ENCODE measurements at places on chromosomes 3 and 15. TPM values are rescaled to one million over a fixed set of nuclear protein-coding genes. Genes with fewer than 3 reads are reported as not detected.

DNA sequence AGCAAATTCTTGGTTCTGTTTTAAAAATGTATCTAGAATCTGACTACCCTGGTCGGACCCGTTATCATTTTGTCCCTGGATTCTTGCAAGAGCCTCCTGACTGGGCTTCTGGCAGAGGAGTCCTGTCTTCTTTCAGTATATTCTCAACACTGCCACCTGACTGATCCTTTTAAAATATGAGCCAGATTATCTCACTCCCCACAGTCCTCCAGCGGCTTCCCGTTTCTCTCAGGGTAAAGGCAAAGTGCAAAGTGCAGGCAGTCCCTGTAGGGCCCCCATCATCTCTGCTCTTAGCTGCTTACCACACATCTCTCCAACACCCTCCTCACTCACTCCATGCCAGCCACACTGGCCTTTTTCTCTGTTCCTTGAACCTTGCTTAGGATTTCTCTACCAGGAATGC is 28.4 kb downstream of the CRTC3 start:
- no peak overlapping the region for H3K4me3 ChIP-seq
- no peaks in the 10 kb centered on the region for H3K36me3 ChIP-seq
- no peaks in the 10 kb centered on the region for H3K27me3 ChIP-seq
- H3K4me1 ChIP-seq, result no peaks in the 10 kb centered on the region
- H3K27ac ChIP-seq, result no peak overlapping the region
- DNase-seq, result no peak

- no peaks in the 10 kb centered on the region for H3K4me1 ChIP-seq
- DNase-seq, result no peak
- no peaks in the 10 kb centered on the region for H3K36me3 ChIP-seq
Observed at GRCh38 chr3:143363949-143364348, 244.4 kb downstream of the CHST2 start.

- no peak overlapping the region for H3K4me3 ChIP-seq
- peaks cover 8% of the 10 kb centered on the region for H3K36me3 ChIP-seq
- no peaks in the 10 kb centered on the region for H3K27me3 ChIP-seq
- no peaks in the 10 kb centered on the region for H3K4me1 ChIP-seq
- peak; percentile 77 for DNase-seq
Observed at GRCh38 chr3:120780977-120781376, 38.4 kb downstream of the GTF2E1 start.

GUCA1C gene
- not detected for total RNA-seq

LMAN1L gene
- not detected for total RNA-seq

MYL3 gene
- total RNA-seq, result not detected

GRCh38 chr3:187958432-187959003 is 195.4 kb upstream of the LPP start:
- DNase-seq, result no peak
- H3K4me3 ChIP-seq, result no peak overlapping the region
- no peak overlapping the region for H3K27ac ChIP-seq
- no peaks in the 10 kb centered on the region for H3K36me3 ChIP-seq
- no peaks in the 10 kb centered on the region for H3K27me3 ChIP-seq

CCR8 gene
- not detected for total RNA-seq

EEF1AKMT4 gene
- 10.7 TPM for total RNA-seq

DNA sequence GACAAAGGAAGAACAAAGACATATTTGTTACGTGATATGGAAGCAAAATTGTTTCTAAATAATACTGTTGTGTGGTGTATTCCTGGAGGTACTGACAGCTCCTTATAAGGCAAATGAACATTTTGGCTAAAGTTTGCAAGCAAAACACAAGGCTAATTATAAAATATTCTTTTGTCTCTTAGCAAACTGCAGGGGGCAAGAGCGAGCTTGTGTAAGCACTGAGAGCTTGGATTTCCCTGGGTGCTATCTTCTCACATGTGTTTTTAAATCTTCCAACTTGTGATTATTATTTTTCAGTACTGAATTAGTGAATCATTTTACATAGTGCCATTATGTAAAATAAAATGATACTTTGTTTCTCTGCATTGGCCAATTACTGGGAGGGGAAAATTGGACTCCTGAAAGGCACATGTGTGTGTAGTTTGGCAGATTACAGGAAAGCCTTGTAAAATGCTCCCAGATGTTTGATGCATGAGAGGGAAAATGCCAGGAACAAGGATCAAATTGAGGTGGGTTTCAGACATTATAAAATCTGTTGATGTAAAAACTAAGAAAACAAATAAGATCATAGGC is 611.5 kb downstream of the AGBL1 start:
- DNase-seq, result no peak
- no peak overlapping the region for H3K27ac ChIP-seq
- no peaks in the 10 kb centered on the region for H3K4me1 ChIP-seq
- no peaks in the 10 kb centered on the region for H3K36me3 ChIP-seq
- no peaks in the 10 kb centered on the region for H3K27me3 ChIP-seq

DNA sequence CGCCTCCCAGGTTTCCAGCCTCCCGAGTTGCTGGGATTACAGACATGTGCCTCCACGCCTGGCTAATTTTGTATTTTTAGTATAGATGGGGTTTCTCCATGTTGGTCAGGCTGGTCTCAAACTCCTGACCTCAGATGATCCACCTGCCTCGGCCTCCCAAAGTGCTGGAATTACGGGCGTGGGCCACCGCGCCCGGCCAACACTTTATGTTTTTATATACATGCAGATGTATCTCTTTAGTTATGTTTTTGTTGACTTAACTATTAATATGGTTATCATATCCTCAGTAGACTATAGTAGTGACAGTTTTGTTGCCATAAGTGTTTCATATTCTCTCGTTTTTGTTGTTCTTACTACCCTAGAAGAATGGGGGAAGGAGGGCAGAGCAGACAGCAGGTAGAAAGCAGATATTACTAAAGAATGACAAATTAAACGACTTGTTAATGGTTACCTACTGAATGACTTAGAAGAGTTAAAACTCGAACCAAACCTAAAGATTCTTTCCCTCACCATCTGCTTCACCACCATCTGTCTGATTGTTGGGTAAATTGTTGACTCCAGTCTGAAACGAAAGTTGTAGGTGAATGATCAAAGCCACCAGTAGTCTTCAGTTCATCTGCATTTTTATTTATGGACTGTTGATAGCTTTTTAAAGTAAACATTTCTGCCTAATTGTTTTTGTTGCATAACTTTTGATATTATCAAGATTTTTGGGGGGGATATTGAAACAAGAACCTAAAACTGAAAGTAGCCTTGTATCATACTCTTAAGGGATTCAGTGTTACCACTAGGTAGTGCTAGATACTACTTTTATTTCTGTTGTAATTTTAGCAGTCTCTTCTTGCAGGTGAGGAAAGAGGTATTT is 89.3 kb downstream of the RASA2 start:
- no peak for DNase-seq
- no peak overlapping the region for H3K27ac ChIP-seq
- H3K27me3 ChIP-seq, result no peaks in the 10 kb centered on the region
- no peak overlapping the region for H3K4me3 ChIP-seq
- no peaks in the 10 kb centered on the region for H3K4me1 ChIP-seq
- peaks cover 33% of the 10 kb centered on the region for H3K36me3 ChIP-seq

- peaks cover 7% of the 10 kb centered on the region for H3K4me1 ChIP-seq
- H3K4me3 ChIP-seq, result no peak overlapping the region
- peak; percentile 43 for DNase-seq
- H3K27me3 ChIP-seq, result no peaks in the 10 kb centered on the region
- no peaks in the 10 kb centered on the region for H3K36me3 ChIP-seq
Observed at GRCh38 chr15:61835496-61836106, 224.6 kb downstream of the VPS13C start.

DNA sequence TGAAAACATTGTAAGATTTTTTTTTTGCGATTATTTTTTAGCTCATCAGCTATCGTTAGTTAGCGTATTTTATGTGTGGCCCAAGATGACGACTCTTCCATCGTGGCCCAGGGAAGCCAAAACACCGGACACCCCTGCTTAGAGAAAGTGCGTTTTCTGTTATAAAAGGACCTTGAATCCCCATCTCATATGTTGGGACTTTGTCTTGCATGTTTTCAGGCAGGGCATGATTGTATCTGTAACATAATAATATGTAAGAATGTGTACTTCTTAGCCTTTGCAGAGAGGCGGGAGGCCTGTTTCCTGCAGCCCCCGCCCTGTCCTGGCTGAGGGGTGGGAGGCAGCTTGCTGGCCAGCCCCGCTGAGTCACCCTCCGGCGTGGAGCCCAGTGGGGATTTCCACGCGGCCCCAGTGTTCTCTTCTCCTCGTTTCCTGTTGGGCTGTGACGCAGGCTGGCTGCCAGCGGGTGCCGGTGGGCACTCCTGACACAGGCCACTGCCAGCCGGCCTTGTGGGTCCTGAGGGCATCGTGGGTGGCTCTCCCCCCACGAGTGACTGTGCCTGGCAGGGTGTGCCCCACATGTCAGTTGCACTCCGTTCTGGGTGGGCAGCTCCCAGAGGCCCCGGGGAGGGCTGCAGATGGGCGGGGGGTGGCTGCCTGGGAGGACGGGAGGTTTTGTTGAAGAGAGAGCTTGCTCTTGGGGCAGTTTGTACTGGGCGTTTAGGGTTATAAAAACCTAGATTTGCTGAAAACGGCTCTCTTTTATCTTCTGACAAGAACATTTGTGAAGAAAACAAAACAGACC is 55.6 kb downstream of the SMAD3 start:
- peak overlapping the region; percentile 100 for H3K27ac ChIP-seq
- no peaks in the 10 kb centered on the region for H3K27me3 ChIP-seq
- no peak for DNase-seq
- no peaks in the 10 kb centered on the region for H3K36me3 ChIP-seq
- peaks cover 97% of the 10 kb centered on the region for H3K4me1 ChIP-seq

CAPN3 gene
- 0.31 TPM for total RNA-seq

GRCh38 chr15:49137861-49138260 is 17.5 kb downstream of the COPS2 start:
- peaks cover 58% of the 10 kb centered on the region for H3K36me3 ChIP-seq
- H3K4me1 ChIP-seq, result no peaks in the 10 kb centered on the region
- H3K27ac ChIP-seq, result no peak overlapping the region
- H3K4me3 ChIP-seq, result no peak overlapping the region
- H3K27me3 ChIP-seq, result no peaks in the 10 kb centered on the region

GRCh38 chr3:181561139-181562031 is 150.3 kb upstream of the SOX2 start:
- no peak overlapping the region for H3K27ac ChIP-seq
- no peak overlapping the region for H3K4me3 ChIP-seq
- H3K36me3 ChIP-seq, result no peaks in the 10 kb centered on the region
- no peaks in the 10 kb centered on the region for H3K27me3 ChIP-seq
- DNase-seq, result no peak
- H3K4me1 ChIP-seq, result no peaks in the 10 kb centered on the region

- H3K4me3 ChIP-seq, result no peak overlapping the region
- no peaks in the 10 kb centered on the region for H3K36me3 ChIP-seq
- no peak for DNase-seq
- H3K27me3 ChIP-seq, result no peaks in the 10 kb centered on the region
Observed at GRCh38 chr15:84937144-84937543, 44.5 kb upstream of the PDE8A start.

ILDR1 gene
- total RNA-seq, result not detected

DNA sequence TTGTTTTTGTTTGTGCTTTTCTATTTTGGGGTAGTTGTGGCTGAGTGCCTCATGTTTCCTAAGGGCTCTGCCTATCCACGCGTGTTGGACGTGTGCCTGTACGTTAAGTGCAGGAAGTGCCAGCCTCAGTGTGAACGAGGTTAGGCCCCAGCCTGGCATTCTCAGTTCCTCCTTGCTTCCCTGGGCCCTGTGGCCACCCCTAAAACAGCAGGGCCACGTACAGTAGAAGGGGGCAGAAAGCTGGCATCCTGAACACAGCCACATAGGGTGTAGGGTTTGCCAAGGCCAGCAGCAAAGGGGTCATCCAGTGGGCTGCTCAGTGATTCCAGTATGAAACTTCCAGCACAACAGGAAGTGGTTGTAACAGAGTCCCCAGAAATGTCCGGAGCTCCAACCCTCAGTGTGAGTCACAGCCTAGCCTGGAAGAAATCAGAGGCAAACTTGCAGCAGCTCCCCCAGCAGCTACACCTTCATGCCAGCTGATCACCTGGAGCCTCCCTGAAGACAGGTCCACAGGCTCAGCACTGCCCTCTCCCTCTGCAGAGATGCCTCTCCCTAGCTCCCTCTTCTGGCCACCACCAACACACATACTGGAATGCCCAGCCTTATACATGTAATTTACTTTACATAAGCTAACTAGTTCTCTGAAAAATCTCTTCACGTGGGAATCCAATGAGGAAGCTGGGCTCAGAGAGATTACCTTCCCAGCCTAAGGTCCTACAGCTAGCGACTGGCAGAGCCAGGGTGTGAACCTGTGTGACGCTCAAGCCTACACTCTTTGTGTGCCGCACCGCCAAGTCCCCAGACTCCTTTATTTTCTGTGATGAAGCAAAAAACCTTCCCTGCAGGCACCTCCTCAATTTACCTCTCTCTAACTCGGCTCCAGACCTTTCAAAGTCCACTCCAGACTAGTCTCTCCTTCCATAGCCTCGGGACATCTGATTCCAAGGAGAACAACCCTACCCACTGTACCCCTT is 26.6 kb downstream of the ILDR1 start:
- H3K4me1 ChIP-seq, result no peaks in the 10 kb centered on the region
- no peak overlapping the region for H3K27ac ChIP-seq
- no peaks in the 10 kb centered on the region for H3K36me3 ChIP-seq
- DNase-seq, result peak; percentile 15
- H3K4me3 ChIP-seq, result no peak overlapping the region
- no peaks in the 10 kb centered on the region for H3K27me3 ChIP-seq

TIPARP gene
- 22.1 TPM for total RNA-seq

DNA sequence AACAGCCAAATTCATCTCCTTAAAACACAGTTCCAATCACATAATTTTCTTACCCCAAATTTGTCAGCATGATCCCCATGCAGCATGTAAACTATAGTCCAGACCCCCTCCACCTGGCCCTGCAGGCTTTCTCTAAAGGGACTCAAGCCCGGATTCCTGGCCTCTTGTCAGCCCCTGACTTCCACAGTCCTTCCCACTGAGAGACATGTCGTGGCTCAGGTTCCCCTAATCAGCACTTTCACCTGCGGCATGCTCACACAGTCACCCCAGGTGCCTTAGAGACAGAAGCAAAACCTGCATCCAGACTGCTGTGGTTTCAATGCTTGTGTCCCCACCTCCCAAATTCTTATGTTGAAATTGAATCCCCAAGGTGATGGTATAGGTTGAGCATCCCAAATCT is 372.7 kb upstream of the ATP10A start:
- no peaks in the 10 kb centered on the region for H3K27me3 ChIP-seq
- no peak for DNase-seq
- H3K4me1 ChIP-seq, result no peaks in the 10 kb centered on the region
- H3K36me3 ChIP-seq, result no peaks in the 10 kb centered on the region
